ENCODE measurements at places on chromosomes 4 and X.

DNA sequence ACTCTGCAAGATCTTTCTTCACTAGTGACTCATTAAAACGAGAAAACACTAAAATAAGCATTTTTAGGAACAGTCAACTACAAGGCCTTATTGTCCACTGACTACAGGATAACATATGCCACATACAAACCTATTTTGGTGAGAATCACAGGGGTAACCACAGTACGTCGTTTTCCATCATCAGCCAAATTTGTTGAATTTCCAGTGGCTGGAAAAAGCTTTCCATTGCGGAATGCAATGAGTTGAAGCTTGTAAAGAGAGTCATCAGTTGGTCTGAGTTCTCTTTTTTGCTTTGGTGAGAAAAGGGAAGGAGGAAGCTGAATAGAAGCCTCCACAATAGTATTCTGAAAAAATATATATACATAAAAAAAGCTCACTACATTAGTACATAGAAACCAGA, 102.4 kb downstream of the ADGRA3 start:
- DNase-seq: no peak

DNA sequence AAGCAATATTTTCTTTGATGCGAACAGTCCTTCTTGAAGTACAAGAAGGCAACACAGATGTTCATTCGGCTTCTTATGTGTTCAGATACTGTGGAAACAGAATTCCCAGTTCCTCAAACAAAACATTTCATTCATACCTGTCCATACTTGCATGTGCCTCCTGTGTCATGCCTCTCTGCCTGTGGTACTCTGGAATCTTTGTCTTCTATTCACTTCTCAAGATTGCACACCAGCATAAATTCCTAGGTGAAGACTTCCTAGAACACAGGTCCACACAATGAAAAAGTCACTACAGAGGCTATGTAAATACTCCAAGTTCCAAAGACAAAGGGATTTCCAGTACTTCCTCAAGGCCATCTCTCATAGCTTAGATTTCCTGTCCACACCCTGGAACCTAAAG, 367.2 kb downstream of the AFF2 start:
- no peak for DNase-seq

GRCh38 chr4:106194801-106195200, 121.2 kb downstream of the TBCK start:
- no peak for DNase-seq

- DNase-seq: no peak
Observed at GRCh38 chr4:173525118-173526011, 4.7 kb downstream of the HAND2 start.

DNA sequence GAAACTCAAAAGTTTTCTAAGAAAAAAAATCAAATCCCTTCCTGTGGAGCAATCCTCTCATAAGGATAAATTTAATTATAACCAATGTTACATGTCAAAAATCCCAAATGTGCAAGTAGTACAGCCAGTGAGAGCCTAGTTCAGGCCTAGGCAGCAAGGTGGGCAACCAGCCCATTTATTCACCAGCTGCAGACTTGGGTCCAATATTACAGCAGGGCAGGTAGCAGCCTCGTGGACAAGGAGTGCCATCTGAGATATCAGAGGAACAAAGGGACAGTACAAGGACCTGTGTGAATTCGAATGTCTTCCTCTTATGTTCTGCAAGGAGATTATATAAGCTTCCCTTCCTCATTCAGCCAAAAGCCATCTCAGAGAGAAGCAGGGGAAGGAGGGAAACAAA, 6.6 kb downstream of the HELQ start:
- no peak for DNase-seq

DNA sequence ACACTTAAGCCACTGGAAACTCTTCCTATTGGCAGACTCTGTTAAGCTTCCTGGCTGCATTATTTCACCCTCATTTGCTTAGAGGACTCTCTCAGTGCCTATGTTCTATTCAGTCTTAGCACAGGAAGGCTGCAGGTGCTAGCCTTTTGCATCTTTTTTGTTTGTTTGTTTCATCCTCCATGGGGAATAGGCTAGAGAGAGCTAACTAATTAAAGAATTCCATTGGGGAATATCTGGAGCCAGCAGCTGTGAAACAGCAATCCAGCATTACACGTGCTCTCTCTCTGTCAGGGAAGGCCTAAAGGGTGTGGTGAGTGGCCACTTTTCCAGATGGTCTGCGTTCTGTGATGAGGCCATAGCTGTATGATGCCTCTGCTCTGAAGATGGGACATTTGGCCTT, 633.6 kb downstream of the SPRY1 start:
- no peak for DNase-seq

DNA sequence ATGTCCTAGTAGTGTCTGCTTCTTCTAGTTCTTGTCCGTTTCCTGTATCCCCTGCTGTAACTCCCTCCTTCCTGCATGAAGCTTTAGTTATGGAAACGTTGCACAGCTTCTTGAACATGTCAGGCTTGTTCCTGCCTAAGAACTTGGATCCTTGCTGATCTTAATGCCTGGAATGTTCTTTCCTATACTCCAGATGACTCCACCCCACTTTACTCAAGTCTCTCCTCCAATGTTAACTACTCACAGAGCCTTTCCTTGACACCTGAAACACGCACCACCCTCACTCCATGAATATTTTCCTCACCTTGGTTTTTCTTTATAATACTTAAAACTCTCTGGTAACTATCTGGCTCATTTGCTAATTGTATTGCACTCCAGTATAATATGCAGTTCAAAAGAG, 19.4 kb downstream of the MAGEC3 start:
- no peak for DNase-seq

DNA sequence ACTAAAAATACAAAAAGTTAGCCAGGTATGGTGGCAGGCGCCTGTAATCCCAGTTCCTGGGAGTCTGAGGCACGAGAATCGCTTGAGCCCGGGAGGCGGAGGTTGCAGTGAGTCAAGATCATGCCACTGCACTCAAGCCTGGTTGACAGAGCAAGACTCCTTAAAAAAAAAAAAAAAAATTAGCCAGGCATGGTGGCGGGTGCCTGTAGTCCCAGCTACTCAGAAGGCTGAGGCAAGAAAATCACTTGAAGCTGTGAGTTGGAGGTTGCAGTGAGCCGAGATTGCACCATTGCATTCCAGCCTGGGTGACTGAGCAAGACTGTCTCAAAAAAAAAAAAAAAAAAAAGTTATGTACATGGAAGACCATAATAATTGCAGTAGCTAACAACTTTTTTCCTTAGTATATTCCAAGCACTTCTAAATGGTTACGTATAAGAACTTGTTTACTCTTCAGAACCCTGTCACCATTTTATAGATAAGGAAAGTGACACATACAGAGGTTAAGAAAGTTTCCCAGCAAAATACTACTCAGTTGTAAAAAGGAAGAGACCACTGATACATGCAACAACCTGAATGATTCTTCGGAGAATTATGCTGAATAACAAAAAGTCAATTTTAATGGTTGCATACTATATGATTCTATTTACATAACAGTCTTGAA, 24.5 kb downstream of the RUFY3 start:
- no peak for DNase-seq

- DNase-seq: no peak
Observed at GRCh38 chr4:144584428-144584827, 61.5 kb upstream of the HHIP start.

- DNase-seq: no peak
Observed at GRCh38 chrX:19655032-19655431, 139.7 kb upstream of the MAP3K15 start.

DNA sequence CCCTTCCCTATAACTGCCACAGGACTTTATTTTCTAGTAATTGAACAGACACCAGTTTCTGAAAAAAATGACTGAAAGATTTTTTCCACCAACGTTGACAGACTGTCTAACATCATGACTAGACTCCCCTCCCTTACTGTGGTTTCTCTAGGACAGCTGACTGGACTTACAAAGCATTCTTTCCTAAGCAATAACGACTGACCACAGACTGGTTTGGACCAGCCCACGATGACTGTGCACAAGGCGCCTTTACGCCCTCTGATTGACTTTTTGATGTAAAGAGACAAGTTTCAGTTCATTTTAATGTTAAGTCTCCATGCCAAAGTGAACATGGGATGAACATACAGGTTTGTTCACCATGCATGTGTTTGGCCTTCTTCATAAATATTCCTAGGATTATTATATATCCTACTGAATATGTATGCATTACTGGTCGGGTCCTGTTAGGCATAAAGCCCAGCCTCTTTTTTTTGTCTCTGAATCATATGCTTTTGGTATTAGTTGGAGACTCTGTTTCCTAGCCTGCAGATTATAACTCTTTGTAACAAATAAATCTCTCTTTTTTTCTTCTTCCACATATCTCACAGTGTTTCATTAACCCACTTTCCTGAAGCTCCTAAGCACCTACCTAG, 50.5 kb upstream of the UGT2B4 start:
- peak; percentile 71 for DNase-seq

DNA sequence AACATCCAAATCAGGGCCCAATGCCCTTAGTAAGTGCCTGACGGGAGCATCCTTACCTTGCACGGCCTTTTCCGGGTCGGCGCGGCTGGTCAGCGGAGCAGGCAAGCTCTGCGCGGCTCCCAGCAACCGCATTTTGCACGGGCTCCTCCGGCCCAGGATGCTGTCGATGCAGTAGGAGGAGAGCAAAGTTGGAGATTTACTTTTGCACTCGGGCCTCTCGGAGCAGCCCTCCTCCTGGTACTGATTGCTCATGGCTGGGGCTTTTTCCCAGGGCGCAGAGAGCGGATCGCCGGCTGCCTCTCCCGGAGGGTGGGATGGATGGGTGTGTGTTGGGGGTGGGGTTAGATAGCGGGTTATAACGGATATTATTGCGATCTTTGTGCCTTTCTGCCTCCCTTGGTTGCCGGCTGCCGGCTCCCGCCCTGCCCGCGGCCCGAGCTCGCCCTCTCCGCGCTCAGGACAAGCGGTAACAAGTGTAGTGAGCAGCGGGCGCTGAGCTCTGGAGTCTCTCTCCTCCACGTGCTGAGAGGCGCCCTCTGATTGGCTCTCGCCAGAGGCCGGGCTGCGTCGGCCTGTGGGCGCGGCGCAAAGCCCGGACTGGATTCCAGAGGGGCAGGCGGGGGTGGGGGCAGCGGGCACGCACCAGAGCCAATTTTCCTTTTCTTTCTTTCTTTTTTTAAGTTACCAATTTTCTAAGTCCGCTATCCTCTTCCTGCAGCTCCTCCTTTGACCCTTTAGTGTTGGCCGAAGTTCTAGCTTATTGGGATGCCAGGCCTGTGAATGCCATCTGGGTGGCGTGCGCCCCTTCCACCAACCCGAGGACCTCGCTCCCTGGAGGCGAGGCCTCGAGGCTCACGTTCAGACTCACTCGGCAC, at the start of gene ARX:
ARX (minus strand) TSS at position 480 of the 875 bp plus-strand sequence; CDS start at position 252, 228 bp downstream.
- no peak for DNase-seq

DNA sequence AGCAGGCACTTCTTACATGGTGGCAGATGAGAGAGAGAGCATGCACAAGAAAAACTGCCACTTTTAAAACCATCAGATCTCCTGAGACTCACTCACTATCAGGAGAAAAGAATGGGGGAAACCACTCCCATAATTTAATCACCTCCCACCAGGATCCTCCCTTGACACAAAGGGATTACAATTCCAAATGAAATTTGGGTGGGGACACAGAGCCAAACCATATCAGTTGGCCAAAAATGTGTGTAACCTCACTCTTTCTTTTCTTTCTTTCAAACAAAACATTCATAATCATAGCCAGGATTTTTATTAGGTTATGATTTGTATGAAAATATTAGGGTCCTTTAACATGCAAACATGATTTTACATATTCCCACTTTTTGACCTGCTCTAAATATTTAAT, 222.1 kb downstream of the PCDH18 start:
- DNase-seq: no peak

Measured in kidney epithelial cell (primary cell).